ENCODE measurements at places on chromosomes 1 and 21.

GRCh38 chr1:244964112-244964971 lies 100.0 kb upstream of the HNRNPU start:
- peak; percentile 49 for DNase-seq

- DNase-seq: no peak
These were observed 2.5 kb upstream of the CD160 start for GRCh38 chr1:145716641-145717345.

- DNase-seq: peak; percentile 95
These were observed 82.5 kb downstream of the HHIPL2 start for GRCh38 chr1:222465211-222466041.

- DNase-seq: no peak
These were observed 198.8 kb downstream of the PLPP3 start for GRCh38 chr1:56380531-56380930.

- no peak for DNase-seq
These were observed 60.4 kb downstream of the OBSCN start for GRCh38 chr1:228267962-228268880.

DNA sequence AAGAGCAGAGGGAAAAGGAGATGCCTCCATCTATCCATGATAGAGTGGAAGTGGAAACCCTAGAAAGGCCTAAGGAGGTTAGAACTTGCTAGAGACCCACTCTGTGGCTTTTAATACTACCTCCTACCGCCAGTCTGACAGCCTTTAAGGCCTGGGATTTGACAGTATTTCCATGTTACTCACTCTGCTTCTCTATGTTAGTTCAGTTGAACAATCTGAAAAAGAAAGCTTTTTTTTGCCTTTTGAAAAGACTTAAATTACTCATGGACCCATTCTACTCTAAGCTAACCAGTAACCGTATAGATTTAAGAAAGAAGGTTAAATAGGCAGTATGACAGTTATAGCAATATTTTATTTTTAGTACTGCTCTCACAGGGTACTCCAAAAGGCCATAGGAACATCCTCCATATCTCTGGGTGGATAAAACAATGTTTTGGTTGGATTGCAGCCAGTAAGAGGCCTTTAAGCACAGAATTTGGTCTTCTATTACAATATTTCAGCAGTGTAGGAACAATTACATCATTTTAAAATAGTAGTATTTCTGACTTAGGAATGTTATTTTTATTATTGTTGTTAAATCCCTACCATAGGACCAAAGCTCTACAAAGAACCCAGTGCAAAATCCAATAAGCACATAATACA lies 15.9 kb upstream of the GPR25 start:
- DNase-seq: no peak

GRCh38 chr1:191852907-191853306 lies 305.4 kb upstream of the RGS18 start:
- no peak for DNase-seq

DNA sequence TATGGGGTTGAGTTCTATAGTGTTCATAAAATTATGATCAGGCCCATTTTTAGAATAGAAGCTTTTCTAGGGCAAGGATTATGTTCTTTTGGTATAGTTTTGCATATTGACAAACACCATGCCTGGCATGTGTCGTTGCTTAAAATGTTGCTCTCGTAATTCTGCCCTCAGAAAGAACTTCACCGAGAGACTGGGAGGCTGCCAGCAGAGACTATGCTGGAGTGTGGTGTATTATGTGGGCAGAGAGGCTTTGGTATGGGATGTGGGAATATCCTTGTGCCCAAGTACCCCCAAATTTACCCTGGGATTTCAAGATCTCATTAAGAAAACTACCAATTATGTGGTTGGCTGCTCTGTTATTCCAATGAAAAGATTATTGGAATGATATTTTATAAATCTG lies 27.9 kb downstream of the PGM1 start:
- no peak for DNase-seq

- no peak for DNase-seq
These were observed 24.4 kb downstream of the FUBP1 start for GRCh38 chr1:77954521-77954920.

GRCh38 chr1:13556224-13556764 lies 27.3 kb upstream of the PDPN start:
- no peak for DNase-seq

- DNase-seq: peak; percentile 85
These were observed 11.8 kb upstream of the IRF2BP2 start for GRCh38 chr1:234621657-234622335.

- DNase-seq: no peak
These were observed 264 bp downstream of the FCRL3 start for GRCh38 chr1:157700305-157700704.

- DNase-seq: no peak
These were observed 22.6 kb downstream of the PHACTR4 start for GRCh38 chr1:28392027-28392652.

DNA sequence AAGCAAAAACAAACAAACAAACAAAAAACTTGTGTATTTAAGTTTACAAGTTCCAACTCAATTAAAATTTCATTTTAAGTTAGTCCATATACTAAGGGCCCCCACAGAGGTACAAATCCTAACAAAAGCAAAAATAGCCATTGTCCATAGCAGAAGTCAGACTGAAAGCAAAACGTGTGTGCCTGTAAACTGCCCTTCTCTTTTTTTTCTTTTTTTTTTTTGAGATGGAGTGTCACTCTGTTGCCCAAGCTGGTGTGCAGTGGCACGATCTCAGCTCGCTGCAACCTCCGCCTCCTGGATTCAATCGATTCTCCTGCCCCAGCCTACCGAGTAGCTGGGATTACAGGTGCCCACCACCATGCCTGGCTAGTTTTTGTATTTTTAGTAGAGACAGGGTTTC lies 11.6 kb upstream of the IFNGR2 start:
- no peak for DNase-seq

DNA sequence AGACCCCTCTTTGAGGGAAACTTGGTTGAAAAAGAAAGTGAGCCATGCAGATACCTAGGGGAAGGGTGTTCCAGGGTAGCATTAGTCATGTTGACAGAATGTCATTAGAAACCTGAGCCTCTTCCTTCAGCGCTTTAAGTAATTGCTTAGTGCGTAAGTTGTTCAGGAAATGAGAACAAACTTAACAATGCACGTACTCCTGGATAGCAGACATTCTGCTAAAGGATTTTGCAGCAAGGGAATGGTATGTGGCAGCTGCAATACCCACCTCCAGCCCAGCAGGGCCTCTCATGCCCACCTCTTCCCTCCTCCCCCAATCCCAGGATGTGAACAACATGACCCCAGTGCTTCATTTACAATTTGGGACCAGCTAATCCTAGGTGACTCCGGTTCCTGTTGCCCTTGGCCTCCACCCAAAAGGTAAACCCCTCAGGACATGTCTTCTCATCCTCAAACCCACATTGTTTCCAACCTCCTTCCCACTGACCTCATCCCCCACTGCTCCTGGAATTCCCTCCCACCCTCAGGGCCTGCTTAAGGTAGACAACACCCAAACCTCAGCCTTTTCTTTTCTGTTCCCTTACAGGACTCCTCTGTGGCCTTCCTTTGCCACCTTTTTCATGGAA lies 98.0 kb upstream of the BCAR3 start:
- DNase-seq: no peak

GRCh38 chr21:34630536-34631143 lies 15.7 kb upstream of the RCAN1 start:
- DNase-seq: peak; percentile 32

DNA sequence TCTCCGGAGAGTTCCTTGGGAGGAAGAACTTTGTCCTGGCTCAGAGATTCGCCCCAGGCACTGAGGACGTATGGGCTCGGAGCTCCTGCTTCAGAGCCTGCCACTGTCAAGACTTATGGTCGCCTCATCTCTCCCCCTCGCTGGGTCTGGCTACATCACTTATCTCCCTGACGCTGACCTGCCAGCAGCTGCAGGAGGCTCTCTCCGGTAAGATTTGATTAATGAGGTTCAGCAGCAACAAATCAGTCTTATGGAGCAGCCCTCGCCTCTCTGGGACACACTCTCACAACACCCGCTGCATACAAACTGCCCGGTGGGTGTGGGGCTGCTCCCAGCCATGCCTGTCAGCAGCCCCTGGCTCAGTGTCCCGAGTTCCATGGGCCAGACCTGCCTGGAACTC lies 297.8 kb downstream of the RRAGC start:
- DNase-seq: no peak

GRCh38 chr1:43781574-43781973 lies 74.2 kb downstream of the ST3GAL3 start:
- no peak for DNase-seq

- DNase-seq: no peak
These were observed 158.3 kb downstream of the KAZN start for GRCh38 chr1:14756589-14757285.

DNA sequence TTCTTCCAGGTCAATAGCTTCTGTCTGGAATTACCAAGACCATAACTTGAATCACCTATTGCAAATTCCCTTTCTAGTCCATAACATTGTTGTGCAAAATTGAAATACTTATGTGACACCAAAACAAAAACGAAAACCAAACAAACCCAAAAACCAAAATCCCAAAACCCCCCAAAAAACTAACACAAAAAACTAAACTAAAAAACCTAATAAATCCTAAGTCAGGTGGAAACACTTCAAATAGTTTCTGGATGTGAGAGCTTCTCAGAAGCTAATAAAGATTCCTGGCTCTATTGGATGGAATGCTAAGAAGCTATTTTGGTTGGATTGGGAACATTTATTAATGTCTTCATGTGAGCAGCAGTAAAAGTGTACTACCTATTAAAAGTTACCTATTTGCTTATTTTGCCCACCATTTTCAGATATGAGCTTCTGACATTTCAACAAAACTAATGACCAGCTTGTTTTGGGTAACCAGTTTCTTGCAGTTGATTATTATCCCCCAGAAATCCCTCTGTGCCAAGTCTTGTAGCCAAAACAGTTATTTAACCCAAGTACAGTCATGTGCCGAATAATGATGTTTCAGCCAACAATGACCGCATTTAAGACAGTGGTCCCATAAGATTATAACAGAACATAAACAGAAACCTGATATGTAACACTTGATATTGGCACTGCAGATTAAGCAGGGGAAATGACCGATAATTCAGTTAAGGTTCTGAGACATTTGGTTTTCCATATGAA lies 76.4 kb downstream of the LTN1 start:
- DNase-seq: no peak

- peak; percentile 31 for DNase-seq
These were observed 223.2 kb downstream of the TNR start for GRCh38 chr1:175520186-175520585.

DNA sequence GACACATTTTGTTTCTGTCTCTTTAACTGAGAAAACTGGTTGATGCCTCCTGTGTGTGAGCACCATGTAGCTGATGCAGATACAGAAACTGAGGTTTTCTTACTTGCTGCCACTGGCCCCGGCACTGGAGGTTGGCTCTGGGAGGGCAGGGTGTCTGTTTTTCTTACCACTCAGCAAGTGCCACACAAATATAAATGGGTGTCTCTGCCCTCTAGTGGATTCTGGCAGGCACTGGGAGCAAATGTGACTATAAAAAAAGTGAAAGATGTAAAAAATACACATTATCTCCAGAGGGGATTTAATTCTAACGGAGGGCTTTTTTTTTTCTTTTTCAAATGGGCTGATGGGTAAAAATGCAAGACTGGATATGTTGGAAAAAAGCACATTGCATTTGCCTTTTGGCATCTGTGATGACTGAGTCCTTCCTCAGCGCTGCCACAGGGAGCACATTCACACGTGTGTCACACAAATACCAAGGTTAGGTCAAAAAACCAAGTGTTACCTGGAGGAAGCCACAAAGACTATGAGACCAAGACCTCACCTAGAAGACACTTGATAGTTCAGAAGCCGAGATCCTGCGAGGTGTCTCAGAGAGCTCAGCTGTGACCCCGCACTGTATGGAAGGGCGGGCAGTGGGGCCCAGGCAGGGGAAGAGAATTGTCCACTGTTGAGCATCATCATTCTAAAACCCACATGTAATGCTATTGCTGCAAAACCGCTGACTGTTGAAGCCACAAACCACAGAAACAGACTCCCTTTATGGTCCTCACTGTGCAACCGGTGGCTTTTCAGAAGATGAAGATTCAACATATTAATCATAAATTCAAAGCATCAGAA lies 18.9 kb downstream of the PGBD2 start:
- peak; percentile 53 for DNase-seq

GRCh38 chr1:240405751-240406150 lies 206.2 kb downstream of the GREM2 start:
- DNase-seq: no peak

- no peak for DNase-seq
These were observed 5.5 kb upstream of the SMG7 start for GRCh38 chr1:183466781-183467180.

DNA sequence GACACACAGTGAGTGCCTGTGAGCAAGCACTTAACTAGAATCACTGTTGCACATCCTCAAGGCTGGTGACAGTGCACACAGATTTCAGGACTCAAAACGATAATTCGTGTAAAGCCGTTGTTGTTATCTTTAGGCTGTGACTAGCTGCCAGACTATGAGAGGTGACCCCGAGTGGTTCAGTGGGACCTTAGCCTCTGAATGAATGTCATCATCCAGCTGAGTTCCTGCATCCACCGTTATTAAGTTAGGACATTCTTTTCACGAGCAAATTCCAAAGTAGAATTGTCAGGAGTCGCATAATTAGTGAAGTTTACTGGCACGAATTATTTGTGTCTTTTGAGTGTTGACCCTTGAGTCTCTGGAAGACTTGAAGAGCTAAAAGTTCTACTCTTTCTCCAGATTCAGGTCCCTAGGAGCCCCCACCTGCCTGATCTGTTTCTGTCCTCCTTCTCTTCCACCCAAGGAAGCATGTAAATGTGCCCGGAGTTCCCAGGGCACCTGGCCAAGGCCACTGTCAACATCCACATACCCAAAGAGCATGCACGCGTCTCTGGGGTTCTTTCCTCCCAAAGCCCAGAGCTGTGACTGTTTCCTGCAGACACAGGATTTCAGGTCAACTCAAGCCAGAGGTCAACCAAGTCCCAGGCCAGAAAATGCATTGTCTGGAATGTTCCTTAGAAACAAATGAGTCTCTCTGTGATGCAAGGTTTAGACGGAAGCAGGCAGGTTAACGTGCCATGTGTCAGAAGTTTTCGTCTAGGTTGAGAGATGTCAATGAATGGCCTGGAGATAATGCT lies 207.2 kb downstream of the TOMM20 start:
- peak; percentile 5 for DNase-seq

DNA sequence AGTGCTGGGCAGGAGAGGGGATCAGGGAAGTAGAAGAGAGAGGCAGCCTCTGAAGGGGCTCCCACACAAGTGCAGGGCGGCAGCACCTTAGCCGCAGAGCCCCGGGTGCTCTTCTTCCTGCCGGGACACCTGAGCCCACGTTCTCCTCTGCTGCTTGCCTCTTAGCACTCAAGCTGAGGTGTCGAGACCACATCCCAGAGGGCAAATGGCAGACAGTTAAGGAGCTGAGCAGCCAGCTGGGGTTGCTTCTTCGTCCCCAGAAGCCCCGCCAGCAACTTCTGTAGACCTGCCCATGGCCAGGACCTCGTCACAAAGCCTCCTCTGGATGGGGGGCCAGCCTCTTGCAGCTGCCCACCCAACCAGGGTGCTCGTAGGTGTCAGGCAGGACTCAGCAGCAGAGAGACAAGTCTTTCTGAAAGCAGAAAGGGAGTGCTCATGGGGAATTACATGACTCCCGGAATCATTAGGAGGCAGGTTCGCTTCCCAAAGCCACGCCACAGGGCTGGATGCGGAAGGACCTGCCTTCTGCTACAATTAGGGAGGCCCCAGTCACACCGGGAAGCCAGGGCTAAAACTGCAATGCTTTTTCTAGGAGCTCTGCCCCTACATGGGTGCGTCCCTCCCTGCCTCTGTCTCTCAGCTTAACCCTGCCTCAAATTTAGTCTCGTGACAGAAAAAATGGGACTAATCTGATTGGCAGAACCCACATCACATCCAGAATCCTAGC lies 141.4 kb upstream of the RAB4A start:
- no peak for DNase-seq

Data from femur (tissue), 1 donor.